ENCODE measurements at places on chromosomes 16 and 17. TPM values are rescaled to one million over a fixed set of nuclear protein-coding genes. Genes with fewer than 3 reads are reported as not detected.

Gene HS3ST3B1
- 2.3 TPM for total RNA-seq

Gene CES4A
- total RNA-seq: 2.2 TPM

Gene CA7
- not detected for total RNA-seq

Gene RND2
- total RNA-seq: 0.45 TPM

Gene TNRC6C
- total RNA-seq: 10.3 TPM

Gene RBFOX1
- not detected for total RNA-seq

Gene CLEC18A
- not detected for total RNA-seq

Gene PRKCA
- total RNA-seq: 14.1 TPM

Gene BTBD17
- not detected for total RNA-seq

Gene CFAP119
- total RNA-seq: 2.7 TPM

Gene KRT33A
- total RNA-seq: not detected

Gene GNG13
- not detected for total RNA-seq

Gene AFMID
- total RNA-seq: 41.0 TPM

Gene CCDC200
- total RNA-seq: not detected

Gene KRTAP16-1
- total RNA-seq: not detected

Gene POLR3K
- total RNA-seq: 6.1 TPM

Gene NLRC5
- 13.0 TPM for total RNA-seq
